ENCODE measurements at places on chromosomes 5 and 9.

GRCh38 chr5:156991714-156992113 lies 28.7 kb upstream of the TIMD4 start:
- no peak for DNase-seq

- no peak for DNase-seq
These were observed 488 bp downstream of the POLR1E start for GRCh38 chr9:37486256-37486615.

DNA sequence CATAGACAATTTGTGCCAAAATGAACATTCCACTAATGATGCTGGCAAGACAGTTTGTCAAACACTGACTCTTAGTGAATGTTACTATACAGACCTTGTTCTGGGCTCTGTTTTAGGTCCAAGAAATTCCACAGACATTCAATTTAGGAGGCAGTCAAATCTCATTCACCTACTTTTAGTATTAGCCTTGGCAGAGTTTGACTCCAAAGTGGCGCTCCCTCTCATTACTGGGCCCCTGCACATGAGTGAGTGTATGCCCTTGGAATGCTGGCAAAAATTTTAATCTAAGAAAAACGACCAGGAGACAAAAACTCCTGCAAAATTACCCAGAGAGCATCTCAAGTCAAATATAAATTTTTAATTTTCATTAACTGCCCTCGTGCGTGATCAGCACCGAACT lies 94.9 kb upstream of the SLC27A6 start:
- DNase-seq, result no peak

DNA sequence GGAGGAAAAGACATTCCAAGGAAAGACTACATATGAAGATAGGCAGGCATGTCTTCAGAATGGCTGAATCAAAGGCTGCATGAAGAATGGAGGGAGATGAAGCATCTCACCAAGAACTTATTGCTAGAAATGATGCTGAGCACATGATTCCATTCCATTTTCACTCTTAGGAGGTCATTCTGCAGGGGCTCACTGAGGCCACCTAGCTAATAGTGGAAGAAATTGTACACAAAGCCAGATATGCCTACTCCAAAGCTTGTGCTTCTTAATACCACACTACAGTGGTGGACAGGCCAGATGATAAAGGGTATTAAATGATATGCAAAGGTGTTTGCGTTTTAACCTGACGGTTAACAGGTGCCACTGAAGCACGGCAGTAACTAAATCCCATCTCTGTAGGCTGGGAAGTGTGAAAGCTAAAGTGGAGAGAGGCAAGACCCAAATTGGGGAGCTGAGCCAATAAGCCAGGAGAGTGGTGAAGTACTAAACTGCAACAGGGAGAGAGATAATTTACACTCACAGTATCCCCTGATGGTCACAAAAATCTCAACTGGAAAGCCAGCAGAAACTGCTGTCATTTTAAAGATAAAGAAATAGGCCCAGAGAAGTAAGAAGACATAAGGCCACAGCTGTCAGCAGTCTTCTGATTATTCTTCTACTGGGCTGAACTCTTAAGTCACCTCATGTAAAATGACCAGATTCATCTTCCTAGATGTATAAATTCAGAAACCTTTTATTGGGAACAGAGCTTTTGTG lies 14.6 kb downstream of the NDUFA8 start:
- no peak for DNase-seq

GRCh38 chr5:166909040-166909439 lies 1382.4 kb upstream of the WWC1 start:
- no peak for DNase-seq

Measured in stimulated activated CD4-positive, alpha-beta T cell treated with anti-CD3 and anti-CD28 coated beads, Interleukin-4, amount 100 ng/mL, for 48 hours (primary cell).